Left forelimb (tissue), 1 donor: ENCODE measurements at places on chromosomes 4 and X.

DNA sequence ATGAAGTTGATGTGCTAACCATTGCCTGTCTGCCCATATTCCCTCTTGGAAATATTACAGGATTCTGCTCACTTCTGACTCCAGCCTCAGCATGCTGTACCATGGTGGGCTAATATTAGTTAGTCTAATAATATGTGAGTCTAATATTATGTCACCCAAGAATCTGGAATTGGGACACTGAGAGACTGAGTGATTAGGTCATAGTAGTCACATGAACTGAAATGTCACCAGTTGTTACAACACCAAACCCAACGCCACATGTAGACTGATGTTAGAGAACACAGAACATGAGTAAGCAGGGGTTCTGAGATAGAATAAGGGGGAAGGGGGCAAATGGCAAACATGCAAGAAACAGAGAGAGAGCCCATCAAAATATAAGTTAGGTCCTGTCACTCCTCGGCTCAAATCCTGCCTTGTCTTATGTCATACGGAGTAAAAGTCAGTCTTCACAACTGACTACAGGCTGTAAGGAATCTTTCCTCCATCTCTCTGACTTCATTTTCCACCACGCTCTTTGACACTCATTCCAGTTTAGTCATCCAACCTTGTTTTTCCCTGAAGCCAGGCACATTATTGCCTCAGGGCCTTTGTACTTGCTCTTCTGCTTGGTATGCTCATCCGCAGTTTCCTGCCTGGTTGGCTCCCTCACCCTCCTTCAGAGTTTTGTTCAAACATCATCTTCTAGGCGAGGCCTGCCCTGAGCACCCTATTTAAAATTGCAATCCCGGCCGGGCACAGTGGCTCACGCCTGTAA is 9.6 kb upstream of the SLAIN2 start:
- no peak for DNase-seq

DNA sequence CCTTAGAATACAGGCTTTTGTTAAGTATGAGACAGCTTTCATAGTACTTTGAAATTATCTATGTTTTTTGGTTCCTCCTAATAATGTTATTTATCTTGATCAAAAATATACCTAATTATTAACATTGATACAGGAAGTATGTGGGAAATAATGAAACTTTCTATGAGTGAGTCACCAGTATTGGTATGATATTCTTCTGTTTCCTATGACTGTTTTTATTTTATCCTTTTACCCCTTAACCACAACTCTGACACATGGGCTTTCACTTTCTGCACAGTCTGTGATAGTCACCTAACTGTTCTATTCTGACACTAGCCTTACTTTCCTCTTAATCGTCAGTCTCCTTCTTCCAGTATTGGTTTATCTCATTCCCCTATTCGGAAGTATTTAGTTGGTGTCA is 4.7 kb downstream of the THAP9 start:
- DNase-seq: no peak

GRCh38 chr4:186727169-186727976 is 3.7 kb upstream of the FAT1 start:
- DNase-seq: no peak

- no peak for DNase-seq
Observed at GRCh38 chrX:130110379-130111219, at the start of gene ELF4. Gene ELF4 (minus strand): TSS chrX:130110497. CDS start chrX:130081330, 29,167 bp downstream.

GRCh38 chrX:39337451-39337850 is 536.2 kb downstream of the MID1IP1 start:
- no peak for DNase-seq

DNA sequence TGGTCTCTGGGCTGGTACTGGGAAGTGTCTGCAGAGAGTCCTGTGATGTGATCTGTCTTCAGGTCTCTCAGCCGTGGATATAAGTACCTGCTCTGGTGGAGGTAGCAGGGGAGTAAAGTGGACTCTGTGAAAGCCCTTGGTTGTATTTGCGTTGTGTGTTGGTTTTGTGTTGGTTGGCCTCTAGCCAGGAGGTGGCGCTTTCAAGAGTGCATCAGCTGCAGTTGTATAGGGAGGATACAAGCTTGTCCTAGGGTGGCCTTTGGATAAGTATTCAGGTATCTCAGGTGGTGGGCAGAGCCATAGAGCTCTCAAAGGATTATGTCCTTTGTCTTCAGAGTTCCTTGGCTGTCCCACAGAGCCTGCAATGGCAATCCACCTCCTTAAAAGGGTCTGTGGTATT is 111.6 kb downstream of the MAGEB17 start:
- DNase-seq: no peak

GRCh38 chr4:1501754-1502500 is 95.7 kb upstream of the NKX1-1 start:
- no peak for DNase-seq

GRCh38 chr4:95674521-95674981 is 125.8 kb upstream of the UNC5C start:
- DNase-seq: no peak

- DNase-seq: no peak
Observed at GRCh38 chr4:54367059-54367458, 138.0 kb downstream of the PDGFRA start.
